Ascending aorta (tissue), 2 donors: ENCODE measurements at places on chromosomes 2 and 18.

DNA sequence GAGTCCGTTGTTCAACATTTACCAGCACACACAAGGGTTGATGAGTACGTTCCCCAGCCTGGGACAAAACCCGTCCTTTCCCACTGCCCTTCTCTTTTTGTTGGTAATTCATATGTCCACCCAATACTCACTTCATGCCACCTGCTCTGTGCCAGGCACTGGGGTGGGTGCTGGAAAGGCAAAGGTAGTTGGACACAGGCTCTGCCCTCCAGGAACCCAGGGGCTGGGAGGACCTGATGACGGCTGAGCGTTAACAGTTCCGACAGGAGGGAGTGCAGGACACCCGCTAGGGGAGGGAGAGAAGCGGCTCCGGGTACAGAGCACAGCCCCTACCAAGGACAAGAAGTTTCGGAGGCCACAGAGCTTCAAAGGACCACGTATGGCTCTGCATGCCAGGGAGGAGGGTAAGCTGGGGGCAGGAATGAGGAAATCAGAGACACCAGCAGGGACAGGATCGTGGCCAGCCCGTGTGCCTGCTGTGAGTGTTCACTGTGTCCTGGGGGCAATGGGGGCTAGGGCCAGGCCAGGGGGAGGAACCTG is 134.1 kb upstream of the GPC1 start:
- DNase-seq, result no peak

DNA sequence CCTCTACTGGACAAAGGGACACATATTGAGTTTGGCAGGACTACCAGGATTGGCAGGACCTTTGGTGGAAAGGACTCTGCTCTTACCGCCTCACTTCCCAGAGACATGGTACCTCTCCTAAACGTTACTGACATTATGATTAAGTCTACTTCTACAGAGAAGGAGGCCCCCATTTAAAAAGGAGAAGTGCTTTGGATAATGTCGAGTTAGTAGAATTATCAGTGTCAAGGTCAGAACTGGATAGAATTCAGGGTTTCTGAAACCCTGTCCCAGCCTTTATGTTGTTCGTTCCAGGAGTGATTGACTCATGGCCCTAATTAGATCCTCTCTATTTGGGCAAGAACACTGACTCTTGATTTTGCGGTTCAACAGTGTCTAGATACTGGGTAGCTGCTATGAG is 45.8 kb downstream of the LRRTM1 start:
- no peak for DNase-seq

GRCh38 chr2:170047331-170048065 is 130.4 kb upstream of the MYO3B start:
- no peak for DNase-seq

GRCh38 chr2:221289389-221289788 is 282.7 kb downstream of the EPHA4 start:
- no peak for DNase-seq

- DNase-seq, result no peak
These were observed 95.1 kb upstream of the XPO1 start for GRCh38 chr2:61633250-61633649.
